ENCODE measurements at places on chromosomes 11 and 22.
A peak's percentile ranks its signal among the peaks of the same experiment; 100 is the strongest.

DNA sequence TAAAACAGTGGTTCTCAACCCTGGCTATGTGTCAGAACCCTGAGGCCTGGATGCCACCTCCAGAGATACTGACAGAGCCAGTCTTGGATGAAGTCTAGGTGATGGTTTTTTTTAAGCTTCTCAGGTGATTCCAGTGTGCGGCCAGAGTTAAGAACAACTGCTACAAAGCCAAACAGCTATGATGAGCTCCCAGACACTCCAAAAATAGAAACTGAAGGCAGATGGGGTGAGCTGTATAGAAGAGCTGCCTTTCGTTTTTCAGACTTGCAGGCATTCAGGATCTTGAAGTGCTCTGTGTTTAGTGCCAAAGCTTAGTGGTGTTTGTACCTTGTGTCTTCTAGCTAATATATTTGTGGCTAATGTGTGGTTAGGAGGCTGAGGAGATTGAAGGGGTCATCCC is 14.2 kb downstream of the SCUBE2 start:
- DNase-seq = no peak

DNA sequence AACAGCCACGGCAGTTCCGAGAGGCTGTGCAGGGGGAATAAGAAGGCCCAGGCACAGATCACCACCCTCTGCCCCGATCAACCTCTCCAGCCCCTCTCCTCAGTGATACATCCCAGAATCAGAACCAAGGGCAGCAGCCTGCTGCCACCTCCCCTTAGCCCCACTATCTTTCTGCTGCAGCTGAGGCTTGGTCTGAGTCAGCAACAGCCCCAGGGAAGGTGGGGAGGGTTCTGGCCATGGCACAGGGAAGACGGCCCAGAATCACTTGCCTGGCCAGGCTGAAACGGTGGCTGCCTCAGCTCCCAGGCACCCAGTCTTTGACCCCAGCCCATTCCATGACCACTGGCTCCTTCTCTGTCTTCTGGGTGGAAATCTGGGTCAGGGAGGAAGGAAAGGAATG is 2.3 kb downstream of the CHID1 start:
- no peak for DNase-seq

DNA sequence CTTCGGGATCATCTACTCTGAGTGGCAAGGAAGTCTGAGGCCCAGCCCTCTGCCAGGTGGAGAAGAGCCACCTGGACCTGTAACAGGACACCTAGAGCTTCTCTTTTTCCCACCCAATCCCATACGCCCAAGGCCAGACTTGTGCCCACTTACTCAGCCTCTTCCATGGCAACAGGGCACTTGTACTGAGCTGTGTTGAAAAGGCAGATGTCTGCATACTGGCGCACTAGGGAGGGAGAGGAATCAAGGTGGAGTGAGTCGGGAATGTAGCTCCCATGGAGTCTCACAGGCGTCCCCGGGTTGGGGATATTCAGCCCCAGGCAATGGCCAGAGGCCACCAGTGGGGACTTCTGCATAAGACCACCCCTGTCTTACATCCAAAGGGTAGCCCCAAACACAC is 36.1 kb downstream of the TPBGL start:
- peak; percentile 6 for DNase-seq

GRCh38 chr11:117786135-117786870 is 10.7 kb downstream of the DSCAML1 start:
- DNase-seq = no peak

DNA sequence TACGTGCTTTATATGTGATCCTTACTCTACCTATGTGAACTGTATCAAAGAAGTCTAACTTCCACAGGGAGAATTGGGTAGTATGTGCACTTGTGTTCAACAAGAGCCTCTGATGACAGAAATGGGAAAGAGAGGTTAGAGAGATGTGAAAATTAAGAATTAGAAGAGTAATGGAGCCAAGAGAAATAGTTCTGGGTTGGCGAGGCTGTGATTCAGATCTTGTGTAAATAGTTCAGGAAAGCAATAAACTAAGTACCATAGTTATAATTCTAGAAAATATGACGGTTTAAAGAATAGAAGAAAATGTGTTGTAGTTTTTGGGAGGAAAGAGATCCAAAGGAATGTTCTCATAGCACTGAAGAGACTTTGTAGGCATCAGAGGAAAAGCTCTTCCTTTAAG is 112.4 kb downstream of the ARHGAP42 start:
- no peak for DNase-seq

DNA sequence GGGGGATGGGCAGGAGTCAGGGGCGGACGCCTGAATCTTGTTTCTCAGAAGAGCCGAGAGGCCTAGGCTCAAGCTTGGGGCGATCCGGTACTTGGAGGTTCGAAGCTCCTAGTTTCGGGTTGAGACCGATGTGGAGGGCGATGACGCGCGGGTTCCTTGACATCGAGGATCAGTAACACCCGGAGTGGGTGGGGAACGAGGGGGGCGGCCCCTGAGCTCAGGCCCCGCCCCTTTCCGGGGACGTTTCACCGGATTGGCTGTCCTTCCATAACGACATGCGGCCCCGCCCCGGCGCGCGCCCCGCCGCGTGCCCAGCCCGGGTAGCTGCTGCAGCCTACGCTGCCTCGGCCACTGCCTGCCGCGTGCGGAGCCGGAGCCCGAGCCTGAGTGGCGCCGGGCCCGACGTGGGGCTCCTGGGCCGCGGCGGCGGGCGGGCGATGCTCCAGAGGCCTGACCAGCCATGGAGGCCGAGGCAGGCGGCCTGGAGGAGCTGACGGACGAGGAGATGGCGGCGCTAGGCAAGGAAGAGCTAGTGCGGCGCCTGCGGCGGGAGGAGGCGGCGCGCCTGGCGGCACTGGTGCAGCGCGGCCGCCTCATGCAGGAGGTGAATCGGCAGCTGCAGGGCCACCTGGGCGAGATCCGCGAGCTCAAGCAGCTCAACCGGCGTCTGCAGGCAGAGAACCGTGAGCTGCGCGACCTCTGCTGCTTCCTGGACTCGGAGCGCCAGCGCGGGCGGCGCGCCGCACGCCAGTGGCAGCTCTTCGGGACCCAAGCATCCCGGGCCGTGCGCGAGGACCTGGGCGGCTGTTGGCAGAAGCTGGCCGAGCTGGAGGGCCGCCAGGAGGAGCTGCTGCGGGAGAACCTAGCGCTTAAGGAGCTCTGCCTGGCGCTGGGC is at the start of gene CCDC85B:
CCDC85B (plus strand) TSS at position 350 of the 895 bp plus-strand sequence; CDS start at position 461, 111 bp downstream.
- peak; percentile 93 for DNase-seq

- no peak for DNase-seq
Observed at GRCh38 chr11:83725728-83726127, 439.6 kb upstream of the CCDC90B start.

DNA sequence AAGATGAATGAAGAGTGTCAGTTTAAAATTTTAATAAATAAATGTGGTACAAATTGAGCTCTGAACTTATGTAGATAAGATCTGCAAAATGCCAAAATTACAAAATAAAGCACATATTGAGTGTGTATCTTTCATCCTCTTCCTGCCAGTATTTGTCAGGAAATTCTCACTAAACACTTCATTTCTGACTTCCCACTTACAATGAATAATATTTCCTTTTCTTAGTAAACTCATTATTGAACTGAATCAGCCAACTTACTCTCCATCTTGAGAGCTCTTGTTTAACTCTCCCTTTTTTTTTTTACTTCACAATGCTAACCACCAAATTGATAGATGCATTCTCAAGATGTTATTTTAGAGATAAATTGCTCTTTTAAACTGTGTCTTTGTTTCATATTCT is 1230.2 kb downstream of the JRKL start:
- no peak for DNase-seq

DNA sequence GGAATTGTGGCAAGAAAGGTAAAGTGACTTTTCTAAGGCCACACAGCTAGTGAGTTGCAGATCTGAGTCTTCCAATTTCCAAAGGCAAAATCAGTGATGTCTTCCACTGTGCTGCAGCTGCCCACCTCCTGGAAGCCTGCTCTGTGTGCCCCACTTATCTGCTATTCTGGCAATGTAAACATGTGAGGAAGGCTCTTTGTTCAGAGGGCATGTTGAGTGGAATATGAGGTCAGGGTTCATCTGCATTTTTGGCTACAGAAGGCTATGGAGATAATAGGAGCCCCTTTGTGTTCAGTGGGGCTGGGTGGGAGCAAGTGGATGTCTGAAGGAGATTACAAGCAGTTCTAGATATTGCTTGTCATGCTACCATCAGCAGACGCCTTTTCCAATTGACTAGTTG is 396.2 kb downstream of the BUD13 start:
- DNase-seq = no peak

- no peak for DNase-seq
Observed at GRCh38 chr11:82092904-82093303, 640.8 kb downstream of the FAM181B start.

GRCh38 chr11:121711236-121711635 is 258.5 kb upstream of the SORL1-AS1 start:
- no peak for DNase-seq

DNA sequence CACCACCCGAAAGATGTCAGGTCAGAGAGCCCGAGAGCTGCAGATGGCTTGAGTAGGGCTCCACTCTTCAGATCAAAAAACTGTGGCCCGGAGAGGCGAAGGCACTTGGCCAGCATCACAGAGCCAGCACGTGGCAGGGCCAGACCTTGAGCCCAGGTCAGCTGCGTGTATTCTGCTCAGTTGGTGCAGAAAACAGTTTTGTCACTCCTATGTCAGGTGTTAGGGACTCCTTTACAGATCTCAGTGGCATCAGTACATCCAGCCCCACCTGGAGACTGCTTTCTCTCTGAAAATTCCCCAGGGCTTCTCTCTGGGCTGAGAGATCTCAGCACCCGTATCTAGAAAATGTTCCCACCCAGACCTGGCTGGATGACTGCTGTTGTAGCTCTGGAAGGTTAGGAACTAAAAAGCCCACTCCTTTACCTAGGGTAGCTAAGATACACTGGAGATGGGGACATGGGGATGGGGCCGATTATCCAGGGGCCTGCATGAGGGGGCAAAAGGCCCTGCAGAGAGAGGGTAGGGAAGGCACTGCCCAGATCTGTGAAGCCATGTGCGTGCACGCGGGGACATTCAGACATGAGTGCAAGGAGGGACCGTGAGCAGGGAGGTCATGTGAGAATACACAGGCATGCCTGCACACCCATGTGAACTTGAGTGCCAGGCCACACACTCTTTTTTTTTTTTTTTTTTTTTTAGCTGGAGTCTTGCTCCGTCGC is 3.4 kb downstream of the APOA1 start:
- no peak for DNase-seq

GRCh38 chr11:130706572-130706971 is 209.7 kb downstream of the SNX19 start:
- DNase-seq = no peak

GRCh38 chr22:31496735-31497146 is 405 bp downstream of the SFI1 start:
- no peak for DNase-seq

- no peak for DNase-seq
Observed at GRCh38 chr11:100574894-100575769, 112.0 kb upstream of the ARHGAP42 start.

DNA sequence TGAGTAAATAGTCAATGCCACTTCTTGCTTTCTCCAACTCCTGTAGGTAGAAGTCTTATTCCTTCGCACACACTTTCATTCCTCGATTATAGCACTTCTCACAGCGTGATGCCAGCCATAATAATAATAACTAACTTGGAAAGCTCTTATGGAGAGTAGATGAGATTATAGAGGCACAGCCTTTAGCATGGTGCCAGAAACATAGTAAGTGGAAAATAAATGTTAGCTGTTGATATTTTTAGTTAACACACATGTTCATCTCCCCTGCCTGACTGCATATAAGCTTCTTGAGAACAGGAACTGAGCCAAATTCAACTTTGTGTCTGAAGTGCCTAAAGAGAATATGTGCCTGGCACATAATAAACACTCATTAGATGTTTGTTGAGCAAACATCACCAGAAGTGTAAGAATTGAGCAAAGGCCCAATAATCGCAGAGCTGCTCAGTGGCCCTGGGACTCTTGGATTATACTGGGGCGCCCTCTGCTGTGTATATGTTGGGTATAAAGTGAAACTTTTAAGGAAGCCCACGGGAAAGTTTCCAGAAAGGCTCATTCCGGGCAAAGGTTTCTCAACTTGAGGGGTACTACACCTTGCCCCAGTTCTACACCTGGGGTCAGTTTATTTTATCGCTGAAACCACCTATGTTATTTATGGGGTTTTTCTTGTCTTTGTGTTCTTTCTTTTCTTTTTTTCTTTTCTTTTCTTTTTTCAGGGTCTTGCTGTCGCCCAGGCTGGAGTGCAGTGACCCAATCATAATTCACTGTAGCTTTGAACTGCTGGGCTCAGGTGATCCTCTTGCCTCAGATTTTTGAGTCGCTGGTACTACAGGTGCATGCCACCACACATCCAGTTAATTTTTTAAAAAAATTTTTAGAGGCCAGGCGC is 22.3 kb downstream of the SLN start:
- DNase-seq = peak; percentile 76

DNA sequence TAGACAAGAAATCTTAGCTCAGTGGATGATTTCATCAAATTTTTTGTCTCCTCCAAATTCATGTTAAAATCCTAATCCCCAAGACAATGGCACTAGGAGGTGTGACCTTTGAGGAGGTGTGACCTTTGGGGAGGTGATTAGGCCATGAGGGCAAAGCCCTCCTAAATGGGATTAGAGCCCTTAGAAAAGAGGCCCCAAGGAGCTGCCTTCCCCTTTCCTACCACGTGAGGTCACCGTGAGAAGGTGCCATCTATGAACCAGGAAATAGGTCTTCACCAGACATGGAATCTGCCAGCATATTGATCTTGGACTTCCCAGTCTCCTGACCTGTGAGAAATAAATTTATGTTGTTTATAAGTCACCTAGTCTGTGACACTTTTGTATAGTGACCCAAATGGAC is 138.7 kb downstream of the TRIM29 start:
- DNase-seq = peak; percentile 20

DNA sequence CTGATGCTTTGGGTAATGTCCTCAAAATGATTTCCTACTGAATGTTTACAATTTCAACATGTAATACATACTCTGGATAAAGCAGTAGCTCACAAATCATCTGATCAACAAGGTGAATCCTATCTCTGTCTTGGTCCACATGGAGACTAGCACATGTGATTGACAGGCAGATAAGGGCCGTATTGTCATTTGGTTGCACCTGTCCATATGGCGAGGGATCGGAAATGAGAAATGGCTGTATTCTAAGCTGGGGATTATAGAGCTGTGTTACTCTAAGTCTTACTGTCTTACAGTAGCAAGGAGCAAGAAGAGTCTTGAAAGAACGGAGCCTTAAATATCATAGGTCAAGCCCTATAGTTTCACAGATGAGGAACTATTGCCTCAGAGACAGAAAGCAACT is 55.7 kb downstream of the APIP start:
- no peak for DNase-seq

DNA sequence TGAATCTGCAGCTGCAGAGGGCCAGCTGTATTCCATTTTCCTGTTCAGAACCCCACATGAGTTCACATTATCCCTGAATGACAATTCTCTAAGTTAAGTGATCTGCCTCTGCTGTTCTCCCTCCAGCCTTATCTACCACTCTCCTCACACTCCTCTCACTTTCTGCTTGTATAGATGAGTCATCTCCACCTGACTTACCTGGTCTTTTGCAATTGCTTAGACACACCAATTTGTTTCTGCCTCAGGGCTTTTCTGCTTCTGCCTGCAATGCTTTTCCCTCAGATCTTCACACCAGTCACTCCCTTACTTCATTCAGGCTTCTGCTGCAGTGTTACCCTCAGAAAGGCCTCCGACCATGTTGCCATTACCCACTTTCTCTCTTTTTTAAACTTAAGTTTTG is 118.1 kb downstream of the ATM start:
- DNase-seq = peak; percentile 22

GRCh38 chr11:39174196-39174595 is 2285.3 kb downstream of the LRRC4C start:
- no peak for DNase-seq

- no peak for DNase-seq
Observed at GRCh38 chr11:20501252-20501651, 98.2 kb upstream of the SLC6A5 start.

GRCh38 chr11:104163100-104164027 is 583 bp downstream of the PDGFD start:
- peak; percentile 16 for DNase-seq

GRCh38 chr11:133302056-133302455 is 230.2 kb downstream of the OPCML start:
- DNase-seq = no peak

Data from iPS-NIHi11 (cell line).